NCI-H774 (cell line): ENCODE measurements at places on chromosomes 3 and 15.

DNA sequence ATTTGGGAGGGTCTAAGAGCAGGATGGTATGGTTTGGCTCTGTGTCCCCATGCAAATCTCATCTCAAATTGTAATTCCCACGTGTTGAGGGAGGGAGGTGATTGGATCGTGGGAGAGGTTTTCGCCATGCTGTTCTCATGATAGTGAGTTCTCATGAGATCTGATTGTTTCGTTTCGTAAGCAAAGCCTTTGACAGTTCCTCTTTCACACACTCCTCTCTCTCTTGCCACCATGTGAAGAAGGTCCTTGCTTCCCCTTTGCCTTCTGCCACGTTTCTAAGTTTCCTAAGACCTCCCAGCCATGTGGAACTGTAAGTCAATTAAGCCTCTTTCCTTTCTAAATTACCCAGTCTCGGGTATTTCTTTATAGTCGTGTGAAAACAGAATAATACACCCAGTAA lies 553.7 kb downstream of the TAFA4 start:
- no peak for DNase-seq

DNA sequence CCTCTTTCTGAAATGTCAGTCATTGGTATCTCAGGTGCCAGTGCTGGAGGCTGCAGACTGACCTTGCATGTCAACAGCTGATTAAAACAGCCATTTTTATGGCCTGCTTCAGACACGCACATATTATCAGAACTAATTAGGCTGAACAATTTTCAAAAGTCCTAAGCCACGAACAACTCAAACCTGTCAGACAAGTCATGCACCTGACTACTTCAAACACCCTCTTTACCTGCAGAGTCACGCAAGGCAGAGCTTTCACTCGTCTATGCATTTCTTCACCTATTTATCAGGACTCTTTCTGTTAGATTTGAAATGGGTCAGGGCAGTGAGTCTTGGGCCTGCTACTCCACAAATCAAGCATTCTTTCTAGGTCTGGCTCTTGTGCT lies 26.7 kb downstream of the CLK3 start:
- peak; percentile 79 for DNase-seq

DNA sequence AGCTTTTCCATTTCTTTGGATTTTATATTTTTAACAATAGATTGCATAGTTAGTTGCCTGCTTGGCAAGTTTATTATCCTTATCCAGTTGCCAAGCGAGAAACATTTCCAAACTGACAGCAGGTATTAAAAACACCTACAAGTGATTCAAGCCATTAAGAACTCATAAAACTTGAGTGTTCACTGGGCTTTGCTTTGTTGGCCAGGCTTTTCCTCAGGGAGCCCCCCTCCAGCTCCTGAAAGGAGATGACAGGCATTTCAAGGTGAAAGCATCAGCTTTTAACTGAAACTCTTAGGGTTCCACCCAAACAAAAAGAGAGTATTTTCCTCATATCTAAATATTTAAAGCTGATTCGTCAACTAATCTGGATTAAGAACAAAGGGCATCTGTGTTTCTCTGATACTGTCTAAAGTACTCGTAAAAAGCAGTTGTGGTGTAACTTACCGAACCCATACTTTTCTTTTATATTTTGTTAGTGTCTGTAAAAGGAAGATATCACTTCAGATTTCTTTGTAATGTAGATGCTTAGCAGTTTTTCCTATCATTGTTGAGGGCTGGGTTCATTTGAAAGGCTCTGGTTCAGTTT lies 363.4 kb downstream of the OTOL1 start:
- DNase-seq, result no peak

- DNase-seq, result no peak
Measured at GRCh38 chr3:14564741-14565140, 24.6 kb upstream of the GRIP2 start.

DNA sequence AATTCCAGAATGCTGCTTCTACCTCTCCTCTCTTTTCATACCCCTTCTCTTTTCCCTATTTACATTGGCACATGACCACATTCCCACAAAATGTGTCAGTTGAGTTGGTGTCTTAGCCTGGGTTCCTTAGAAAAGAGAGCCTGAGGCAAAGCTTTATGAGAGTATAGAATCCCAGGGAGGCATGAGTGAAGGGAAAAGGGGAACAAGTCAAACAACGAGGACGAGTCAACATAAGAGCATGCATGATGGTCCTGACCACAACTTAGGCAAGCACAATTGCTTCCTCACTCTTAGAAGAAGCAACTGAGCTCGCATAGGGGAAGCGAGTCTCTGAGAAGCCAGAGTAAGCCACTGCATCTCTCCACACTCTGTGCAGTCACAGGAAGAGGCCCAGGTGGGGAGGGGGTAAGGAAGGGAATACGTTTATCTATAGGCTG lies 15.4 kb upstream of the ZNF774 start:
- DNase-seq, result no peak

DNA sequence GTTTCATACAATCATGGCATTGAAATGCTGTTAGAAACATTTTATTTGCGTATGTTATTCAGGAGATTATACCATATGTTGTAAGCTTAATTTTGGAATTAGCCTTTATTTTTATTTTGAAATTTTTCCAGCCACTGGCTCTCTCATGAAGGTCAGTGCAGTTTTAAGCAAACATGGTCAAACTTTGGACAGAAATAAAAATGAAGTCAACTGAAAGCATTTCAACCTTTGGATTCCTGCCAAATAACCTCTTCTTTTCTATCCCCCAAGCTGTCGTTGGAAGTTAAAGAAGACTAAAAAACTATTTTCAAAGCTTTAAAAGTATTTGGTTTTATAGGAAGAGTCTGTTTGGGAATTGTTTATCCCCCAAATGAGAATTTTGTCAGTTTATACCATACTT lies 846.6 kb downstream of the MCTP2 start:
- DNase-seq, result no peak

DNA sequence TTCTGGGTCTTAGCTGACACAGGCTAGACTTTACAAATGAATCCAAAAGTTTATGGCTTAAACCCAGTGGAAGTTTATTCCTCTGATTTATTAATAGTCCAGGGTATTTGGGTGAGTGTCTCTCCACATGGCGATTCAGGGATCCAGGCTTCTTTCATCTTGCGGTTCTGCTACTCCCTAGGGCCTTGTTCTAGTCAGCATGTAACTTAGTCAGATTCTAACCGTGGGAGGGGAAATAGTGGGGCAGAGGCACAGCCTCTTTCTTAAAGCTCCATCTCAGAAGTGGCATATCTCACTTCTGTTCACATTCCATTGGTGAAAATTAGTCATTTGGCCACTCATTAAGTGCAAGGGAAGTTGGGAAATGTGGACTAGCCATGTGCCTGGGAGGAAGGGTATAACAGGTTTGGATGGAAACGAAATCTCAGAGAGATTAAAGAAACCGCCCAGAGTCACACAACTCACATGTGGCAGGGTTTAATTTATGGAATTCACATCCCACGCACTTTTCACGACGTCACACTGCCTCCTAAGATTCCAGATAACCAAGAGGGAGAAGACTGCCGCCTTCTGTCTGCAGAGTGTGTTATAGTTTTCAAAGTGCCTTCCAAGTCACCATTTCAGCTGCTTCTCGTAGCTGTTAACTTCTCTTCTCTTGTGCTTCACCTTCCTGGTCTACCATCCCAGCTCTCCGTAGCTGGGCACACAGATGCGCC lies 11.4 kb upstream of the RASGRF1 start:
- no peak for DNase-seq

DNA sequence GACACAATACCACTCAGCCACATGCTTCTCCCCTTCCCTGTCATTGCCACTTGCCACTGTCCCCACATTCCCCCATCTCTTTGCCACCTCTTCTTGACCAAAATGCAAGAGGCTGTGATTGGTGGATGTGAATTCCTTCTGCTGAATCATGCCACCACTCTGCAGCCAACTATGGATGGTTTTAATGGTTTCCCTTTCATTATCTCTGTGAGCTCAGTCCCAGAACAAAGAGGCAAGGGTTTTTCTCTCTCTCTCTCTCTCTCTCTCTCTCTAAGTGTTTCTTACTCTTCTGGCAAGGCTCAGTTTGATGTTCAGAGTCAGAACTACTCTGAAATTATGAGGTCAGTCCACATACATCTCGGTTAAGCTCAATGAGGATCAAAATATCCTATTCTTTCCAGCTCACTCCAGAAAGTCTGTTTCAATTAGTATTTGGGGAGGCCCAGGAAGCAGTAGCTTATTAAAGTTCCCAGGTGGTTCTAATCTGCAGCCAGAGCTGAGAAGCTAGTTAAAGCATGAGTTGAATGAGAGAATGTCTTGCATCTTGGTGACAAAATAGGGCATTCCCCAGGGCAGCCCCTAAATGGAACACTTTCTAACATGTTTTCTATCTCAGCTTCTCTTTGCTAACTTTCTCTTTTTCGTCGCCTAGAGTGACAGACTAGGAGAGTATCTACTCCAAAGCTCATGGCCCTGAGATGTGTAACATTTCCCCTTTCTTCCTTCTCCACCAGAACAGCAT lies 8.5 kb upstream of the ILDR1 start:
- no peak for DNase-seq

GRCh38 chr3:83873550-83873949 lies 1085.2 kb upstream of the CADM2 start:
- DNase-seq, result no peak

- no peak for DNase-seq
Measured at GRCh38 chr3:190120269-190121060, at the start of gene P3H2. TSS of gene P3H2 (minus strand) at chr3:190120897. CDS start at chr3:190120731, 166 bp downstream.

GRCh38 chr3:178880274-178880673 lies 191.3 kb downstream of the ZMAT3 start:
- peak; percentile 20 for DNase-seq

- DNase-seq, result no peak
Measured at GRCh38 chr3:148106062-148106461, 591.6 kb upstream of the AGTR1 start.

GRCh38 chr15:63391669-63392360 lies 10.2 kb upstream of the CA12 start:
- no peak for DNase-seq

DNA sequence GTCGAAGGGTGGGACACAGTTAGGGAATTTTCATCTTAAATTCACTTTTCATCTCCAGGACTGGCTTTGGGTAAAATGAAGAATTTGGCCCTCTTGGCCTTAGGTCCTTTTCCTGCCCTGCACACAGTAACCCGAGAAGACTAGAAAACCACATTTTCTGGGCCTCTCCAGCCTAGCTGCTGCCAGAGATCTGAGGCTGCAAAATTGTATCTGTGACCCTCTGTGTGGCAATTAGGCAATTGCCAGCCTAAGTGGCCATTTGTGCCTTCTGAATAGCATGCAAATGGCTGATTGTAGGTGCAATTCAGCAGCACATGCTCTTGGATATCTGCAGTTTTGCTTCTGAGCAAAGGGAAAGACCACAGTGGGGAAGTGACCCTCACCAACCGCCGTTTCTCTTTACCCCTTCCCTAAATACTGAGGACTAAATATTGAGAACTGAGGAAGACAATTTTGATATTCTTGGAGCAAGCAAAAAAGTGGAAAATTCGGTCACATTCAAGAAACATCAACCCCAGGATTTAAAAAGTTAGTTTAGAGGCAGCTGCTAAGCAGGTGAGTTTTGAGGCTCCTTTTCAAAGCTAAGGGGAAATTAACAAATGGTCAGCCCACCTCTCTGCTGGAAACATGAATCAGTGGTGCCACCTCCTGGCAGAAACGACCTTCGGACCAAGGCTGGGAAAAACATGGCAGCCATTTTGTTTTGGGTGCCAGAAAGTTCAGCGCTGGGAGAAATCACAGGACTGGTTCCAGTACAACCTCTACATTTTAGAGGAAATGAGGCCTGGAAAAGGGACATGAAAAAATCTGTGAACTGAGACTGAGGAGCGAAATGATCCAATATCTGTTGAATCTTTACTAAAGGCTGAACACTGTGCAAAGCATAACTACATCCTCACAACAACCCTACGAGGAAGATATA lies 56.6 kb upstream of the PRTG start:
- DNase-seq, result peak; percentile 15

- DNase-seq, result no peak
Measured at GRCh38 chr3:58329150-58329921, 3.4 kb upstream of the PXK start.

DNA sequence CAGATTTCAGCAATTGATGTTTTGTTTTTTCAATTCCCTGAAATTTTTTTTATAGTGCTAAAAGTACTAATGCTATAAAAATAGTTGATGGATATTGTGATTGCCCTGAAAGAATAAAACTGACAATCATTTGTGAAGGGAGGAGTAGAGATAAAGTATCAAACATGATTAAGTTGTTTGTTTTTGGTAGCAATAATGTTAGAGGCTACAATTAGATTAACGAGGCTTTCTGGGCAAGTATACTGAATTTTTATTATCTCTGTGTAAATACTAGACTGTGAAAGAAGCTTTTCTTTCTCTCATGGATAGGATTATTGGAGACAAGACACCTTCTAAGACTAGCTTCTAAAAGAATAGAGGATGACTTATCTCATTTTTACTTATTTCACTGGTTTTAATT lies 15.6 kb downstream of the NR1D2 start:
- peak; percentile 35 for DNase-seq

DNA sequence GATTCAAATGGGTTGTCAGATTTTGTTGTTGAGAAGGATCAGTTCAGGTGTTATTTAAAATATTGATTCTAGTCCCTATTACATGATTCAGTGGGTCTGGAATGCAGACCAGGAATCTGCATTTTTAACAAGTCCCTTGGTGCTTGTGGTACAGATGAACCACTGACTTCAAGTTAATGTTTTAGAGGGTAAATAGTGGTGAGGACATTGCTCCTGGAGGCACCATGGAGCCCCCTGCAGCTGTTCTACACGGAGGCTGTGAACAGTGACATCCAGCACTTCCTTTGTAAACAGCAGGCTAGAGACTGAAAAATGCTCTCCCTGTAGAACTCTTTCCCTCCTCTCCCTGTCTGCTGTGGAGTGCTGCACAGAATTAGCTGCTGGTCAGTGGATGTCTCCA lies 4.8 kb upstream of the FSIP1 start:
- no peak for DNase-seq

DNA sequence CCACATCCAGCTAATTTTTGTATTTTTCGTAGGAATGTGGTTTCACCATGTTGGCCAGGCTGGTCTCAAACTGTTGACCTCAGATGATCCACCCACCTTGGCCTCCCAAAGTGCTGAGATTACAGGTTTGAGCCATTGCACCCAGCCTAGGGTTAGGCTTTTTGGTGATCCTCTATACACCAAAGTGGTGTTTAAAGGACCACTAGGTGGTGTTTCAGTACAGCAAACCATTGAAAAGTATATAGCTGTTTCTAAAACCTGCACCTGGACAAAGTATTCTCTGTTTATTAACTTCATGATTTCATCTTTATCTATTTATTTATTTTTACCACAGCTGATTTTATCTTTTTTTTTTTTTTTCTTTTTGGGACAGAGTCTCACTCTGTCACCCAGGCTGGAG lies 68.4 kb downstream of the MINDY2 start:
- DNase-seq, result no peak

GRCh38 chr15:74808078-74808839 lies 4.4 kb upstream of the LMAN1L start:
- DNase-seq, result peak; percentile 42

GRCh38 chr15:66186049-66186825 lies 67.3 kb downstream of the MEGF11 start:
- DNase-seq, result no peak

GRCh38 chr15:66394472-66394871 lies 7.8 kb downstream of the MAP2K1 start:
- DNase-seq, result no peak

- no peak for DNase-seq
Measured at GRCh38 chr3:28239108-28239507, 2.3 kb upstream of the CMC1 start.

- no peak for DNase-seq
Measured at GRCh38 chr3:147426931-147427330, 17.8 kb downstream of the ZIC1 start.

- no peak for DNase-seq
Measured at GRCh38 chr3:13574798-13575451, 26.0 kb downstream of the FBLN2 start.

- DNase-seq, result no peak
Measured at GRCh38 chr3:46133285-46133684, 74.8 kb downstream of the CCR1 start.
